ENCODE measurements at places on chromosomes 12 and 14. TPM values are rescaled to one million over a fixed set of nuclear protein-coding genes. Genes with fewer than 3 reads are reported as not detected.

Gene TCL1A
- total RNA-seq, result not detected

Gene IL31
- total RNA-seq, result not detected

Gene SERPINA10
- total RNA-seq, result 0.05 TPM

Gene FKBP4
- 101 TPM for total RNA-seq

Gene GLT8D2
- 0.20 TPM for total RNA-seq

Gene OASL
- total RNA-seq, result 2.5 TPM

Gene TAS2R9
- total RNA-seq, result not detected

Gene ACSM4
- total RNA-seq, result not detected

Gene CATSPERB
- not detected for total RNA-seq

Gene SLC25A21
- 1.2 TPM for total RNA-seq

Gene ALDH2
- total RNA-seq, result 85.6 TPM

Gene PPP4R4
- total RNA-seq, result 0.29 TPM

Gene RNASE1
- total RNA-seq, result 0.12 TPM

Gene RNU6-7
- total RNA-seq, result not detected

Gene PAX9
- total RNA-seq, result 2.5 TPM

Gene BCL2L14
- total RNA-seq, result not detected

Gene REC8
- total RNA-seq, result 3.2 TPM

Gene MED13L
- total RNA-seq, result 21.1 TPM

Gene SAMD4A
- 12.0 TPM for total RNA-seq

Gene COX8C
- not detected for total RNA-seq

Gene STAB2
- not detected for total RNA-seq

Gene PTCSC3
- total RNA-seq, result not detected

Gene STXBP6
- 1.9 TPM for total RNA-seq

Gene TUBA1C
- 1,667 TPM for total RNA-seq

Gene ISCU
- total RNA-seq, result 108 TPM

Gene CNOT2
- total RNA-seq, result 32.5 TPM

Gene SLCO1B1
- total RNA-seq, result 0.63 TPM

Gene GDF3
- total RNA-seq, result not detected

Gene PDE3A
- total RNA-seq, result 3.0 TPM

Gene ESPL1
- total RNA-seq, result 18.2 TPM

Gene ERP27
- total RNA-seq, result not detected

Gene GALNT9
- total RNA-seq, result 4.1 TPM

Gene NEDD8
- 472 TPM for total RNA-seq

Gene ADCY4
- total RNA-seq, result not detected

Gene SIX4
- 2.8 TPM for total RNA-seq

Gene POU6F1
- total RNA-seq, result 1.3 TPM

Gene KLRC3
- total RNA-seq, result 0.16 TPM

Measured in A549 treated with Hydrocortisone at 1 μM for 4 hours (cell line).